ENCODE measurements at places on chromosomes 4 and X.

DNA sequence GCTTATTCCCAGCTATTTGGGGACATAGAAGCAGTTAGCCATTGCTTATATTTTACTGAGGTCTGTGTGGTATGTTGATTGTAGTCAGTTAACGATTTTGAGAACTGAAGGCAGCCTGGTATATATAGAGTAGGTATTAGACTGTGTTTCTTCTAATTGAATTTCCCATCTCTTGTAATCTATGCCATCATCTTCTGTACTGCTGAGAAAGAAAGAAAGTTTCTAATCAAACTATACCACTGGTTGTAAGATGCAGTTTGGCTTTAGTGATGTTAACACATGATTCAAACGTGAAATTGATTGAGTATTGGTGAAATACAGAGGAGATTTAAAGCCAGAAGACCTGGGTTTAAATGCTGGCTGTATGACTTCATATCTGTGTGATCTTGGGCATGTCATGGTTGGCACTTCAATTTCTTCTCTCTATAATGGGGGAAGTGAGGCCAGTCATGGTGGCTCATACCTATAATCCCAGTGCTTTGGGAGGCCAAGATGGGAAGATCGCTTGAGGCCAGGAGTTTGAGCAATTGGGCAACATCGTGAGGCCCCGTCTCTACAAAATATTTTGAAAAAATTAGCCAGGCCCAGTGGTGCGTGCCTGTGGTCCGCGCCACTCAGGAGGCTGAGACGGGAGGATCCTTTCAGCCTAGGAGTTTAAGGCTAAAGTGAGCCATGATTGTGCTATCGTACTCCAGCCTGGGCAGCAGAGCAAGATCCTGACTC lies 11.6 kb downstream of the HTT start:
- DNase-seq: no peak

- no peak for DNase-seq
These were observed 332.1 kb downstream of the PABPC4L start for GRCh38 chr4:133869486-133869885.

GRCh38 chrX:10278716-10279115 lies 121.9 kb downstream of the CLCN4 start:
- DNase-seq: no peak

GRCh38 chr4:141020801-141021261 lies 112.4 kb downstream of the RNF150 start:
- DNase-seq: peak; percentile 50

GRCh38 chrX:5399403-5399802 lies 829.3 kb downstream of the NLGN4X start:
- no peak for DNase-seq

- peak; percentile 38 for DNase-seq
These were observed 733 bp downstream of the FRYL start for GRCh38 chr4:48779095-48779997.

DNA sequence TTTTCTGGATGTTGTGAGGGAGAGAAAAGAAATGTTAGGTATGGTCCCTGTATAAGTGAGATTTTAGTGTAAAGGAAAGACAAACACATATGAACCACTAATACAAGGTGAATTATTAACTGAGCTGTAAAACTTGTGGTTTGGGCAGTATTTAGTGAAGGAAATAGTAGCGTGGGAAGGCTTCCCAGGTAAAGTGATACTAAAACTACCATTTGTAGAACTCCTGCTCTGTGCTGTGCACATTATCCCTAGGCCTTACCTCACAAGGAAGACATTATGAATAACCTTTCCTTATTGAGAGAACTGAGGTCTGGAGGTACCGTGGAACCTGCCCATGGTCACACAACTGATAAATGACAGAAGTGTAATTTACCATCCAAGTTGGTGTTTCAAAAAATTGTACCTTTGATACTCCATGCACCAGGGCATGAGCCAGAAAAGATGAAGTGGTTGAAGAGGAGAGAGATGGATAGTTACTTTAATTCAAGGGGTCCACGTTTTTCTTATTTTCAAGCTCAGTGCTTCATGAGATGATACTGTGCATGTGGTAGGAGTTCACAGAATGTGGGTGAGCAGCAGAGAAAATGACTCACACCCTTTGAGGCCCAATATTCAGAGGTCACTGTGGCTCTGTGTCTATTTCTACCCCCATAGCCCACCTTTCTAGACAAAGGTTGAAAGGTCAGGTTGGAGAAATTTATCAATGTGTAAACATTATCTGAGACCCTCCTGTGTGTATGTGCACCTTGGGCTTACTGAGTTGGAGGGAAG lies 2.6 kb upstream of the VSIG4 start:
- DNase-seq: no peak

Data from fibroblast of mammary gland (primary cell).